Activated gamma-delta T cell treated with anti-CD3 and anti-CD28 coated beads, Interleukin-2, amount 50 U/mL, for 16 hours (primary cell): ENCODE measurements at places on chromosomes 5 and 9.

GRCh38 chr9:111481885-111482636, 2.1 kb downstream of the ECPAS start:
- DNase-seq: no peak

- DNase-seq: no peak
Measured at GRCh38 chr9:106945727-106946660, 83.0 kb downstream of the ZNF462 start.

GRCh38 chr5:55320571-55320970, 12.8 kb downstream of the MTREX start:
- no peak for DNase-seq

DNA sequence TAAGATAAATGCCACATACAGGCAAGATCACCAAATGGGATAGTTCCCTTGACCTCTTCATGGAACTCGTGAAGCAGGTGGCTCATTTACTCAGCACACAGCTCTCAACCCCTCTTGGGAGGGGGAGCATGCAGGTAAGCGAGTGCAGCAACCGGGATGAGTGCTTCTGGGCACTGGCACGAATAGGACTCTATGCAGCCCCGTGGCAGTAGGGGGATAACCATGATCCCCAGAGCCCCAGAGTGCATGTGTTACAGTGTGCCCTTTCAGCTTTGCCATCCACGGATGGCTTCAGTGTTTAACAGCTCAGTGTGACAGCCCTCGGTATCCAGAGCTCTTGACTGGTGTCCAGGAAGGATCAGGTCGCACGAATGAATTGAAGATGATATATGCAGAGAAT, 1187.1 kb downstream of the CDH9 start:
- no peak for DNase-seq

DNA sequence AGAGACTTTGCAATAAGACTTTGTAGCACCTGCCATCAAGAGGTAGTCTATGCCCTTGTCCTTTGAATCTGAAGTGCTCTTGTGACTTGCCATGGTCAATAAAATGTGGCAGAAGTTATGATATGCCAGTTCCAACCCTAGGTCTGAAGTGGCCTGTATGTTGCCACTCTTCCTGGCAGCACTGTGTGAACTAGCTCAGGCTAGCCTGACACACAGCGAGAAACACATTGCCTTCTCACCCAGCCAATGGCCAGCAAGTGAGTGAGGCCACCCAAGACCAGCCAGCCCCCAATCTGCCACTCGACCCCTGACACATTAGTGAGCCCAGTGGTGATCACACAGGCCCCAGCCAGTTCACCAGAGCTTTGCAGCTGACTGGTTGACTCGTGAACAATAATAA, 52.7 kb upstream of the OSMR start:
- DNase-seq: no peak

DNA sequence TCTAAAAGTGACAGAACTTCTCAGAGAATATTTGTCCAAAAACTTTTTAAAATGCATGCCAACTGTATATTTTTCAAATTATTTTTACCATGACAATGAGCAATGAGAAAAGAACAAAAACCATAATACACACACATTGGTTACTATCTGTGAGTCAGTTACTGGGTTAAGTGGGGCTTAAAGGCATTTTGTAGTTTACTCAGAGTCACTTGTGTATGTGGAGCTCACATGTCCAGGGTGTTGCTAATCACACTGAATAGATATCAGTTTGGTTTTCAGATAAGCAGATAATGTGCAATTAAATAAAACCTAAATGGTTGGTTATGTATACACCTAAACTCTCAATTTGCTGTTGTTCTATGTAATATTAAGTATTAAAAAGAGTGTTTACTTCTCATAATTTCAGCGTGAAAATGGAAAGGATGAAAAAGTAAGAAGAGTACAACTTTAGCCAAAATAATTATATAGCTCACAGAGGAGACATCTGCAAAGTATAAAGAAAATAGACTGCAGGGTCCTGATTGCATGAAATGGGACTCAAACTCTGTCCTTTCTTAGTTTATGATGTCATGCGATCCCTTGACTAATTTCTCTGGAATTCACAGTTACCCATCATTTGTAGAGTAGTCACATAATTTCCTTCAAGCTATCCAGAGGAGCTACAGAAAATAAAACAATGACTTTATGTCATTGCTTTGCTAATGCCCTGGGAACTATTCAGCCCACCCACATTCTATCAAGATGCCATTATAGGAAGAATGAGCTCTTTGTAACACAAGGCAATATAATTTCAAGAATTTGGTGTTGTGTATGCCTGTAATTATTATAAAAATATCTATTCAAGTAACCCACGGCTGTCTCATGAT, 388.0 kb upstream of the ZNF608 start:
- DNase-seq: no peak

GRCh38 chr5:72507907-72508238, 663 bp upstream of the ZNF366 start:
- DNase-seq: no peak

DNA sequence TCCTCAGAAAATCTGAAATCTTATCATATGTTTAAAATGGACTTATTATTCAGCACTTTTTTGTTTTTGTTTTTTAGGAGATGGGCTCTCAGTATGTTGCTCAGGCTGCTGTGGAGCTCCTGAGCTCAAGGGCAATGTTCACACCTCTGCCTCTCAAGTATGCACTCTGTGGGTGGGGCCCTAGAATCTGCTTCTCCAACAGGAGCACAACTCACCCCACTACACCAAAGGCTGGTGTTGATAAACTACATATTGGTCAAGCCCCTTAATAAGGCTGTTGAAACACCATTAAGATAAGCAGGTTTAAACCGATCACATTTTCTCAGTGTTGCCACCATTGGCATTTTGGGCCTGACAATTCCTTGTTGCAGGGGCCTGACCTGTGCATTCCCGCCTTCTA, 131.6 kb downstream of the FANCC start:
- no peak for DNase-seq

DNA sequence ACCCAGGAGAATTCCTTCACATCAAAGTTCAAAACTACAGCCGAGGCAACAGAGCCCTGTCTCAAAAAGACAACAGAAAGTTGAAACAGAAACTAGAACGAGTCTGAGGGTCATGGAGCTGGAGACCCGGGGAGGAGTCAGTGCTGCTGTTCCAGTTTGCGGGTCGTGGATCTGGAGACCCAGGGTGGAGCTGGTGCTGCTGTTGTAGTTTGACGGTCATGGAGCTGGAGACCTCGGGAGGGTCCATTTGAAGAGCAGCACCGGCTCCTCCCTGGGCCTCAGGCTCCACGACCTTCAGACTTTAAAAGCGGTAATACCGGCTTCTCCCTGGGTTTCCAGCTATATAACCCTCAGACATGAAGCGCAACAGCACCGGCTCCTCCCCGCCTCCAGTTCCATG, 13.0 kb upstream of the LCN15 start:
- DNase-seq: no peak

DNA sequence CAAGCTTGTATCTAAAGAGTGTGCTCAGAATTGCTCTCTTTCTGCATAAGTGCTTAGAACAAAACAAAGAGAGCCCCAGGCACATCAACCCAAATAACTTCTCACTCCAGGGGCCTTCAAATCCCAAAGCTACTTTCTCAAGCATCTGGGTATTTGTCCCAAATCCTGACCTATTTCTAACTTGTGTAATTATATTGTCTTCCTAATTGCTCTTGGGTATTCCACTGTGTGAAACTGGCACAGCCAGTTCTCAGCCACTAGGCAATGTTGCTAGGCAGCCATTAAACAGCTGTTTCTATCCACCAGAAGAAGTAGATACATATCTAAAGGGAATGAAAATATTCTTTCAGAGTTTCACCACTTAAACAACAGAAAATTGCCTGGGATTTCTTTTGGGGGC, 198.8 kb downstream of the PRELID2 start:
- DNase-seq: no peak

DNA sequence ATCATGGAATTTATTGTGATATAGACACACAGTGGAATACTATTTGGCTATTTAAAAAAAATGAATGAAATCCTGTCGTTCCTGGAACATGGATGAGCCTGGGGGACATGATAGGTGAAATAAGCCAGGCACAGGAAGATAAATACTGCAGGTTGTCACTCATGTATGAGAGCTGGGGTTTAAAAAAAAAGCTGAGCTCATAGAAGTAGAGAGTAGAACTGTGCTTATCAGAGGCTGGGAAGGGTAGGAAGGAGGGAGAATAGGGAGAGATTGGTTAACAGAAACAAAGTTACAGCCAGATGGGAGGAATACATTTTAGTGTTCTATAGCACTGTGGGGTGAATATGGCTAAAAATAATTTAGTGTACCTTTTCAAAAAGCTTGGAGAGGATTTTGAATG, 200.6 kb upstream of the NR4A3 start:
- no peak for DNase-seq

DNA sequence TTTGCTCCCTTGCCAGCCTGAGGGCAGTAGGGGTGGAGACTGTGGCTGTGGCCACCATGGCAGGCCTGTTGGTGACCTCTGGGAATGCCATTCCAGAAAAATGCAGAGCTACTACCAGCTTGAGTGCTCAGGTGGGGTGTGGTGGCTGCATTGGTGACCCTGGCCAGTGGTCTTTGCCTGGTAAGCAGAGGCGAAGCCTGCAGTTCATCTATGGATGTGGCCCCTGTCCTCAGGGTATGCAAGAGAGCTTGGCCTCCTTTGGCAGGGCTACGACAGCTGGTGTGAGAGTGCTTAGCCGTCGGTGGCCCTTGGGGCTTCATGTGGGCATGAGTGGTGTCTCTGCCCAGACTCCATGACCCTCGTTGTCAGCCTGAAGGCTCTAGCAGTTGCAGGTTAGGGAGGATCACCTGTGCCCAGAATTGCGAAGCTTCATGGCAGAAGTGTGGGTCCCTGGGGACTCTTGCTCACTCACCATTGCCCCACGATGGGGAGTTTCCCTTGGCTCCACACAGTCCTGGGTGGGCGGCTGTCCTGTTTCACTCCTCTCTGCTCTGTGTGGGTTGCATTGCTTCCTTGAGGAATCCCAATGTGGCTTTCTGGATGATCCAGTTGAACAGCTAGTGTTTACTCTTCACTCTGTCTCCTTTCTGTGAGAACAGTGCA, 117.9 kb upstream of the CDH12 start:
- no peak for DNase-seq

GRCh38 chr5:97417986-97418385, 234.9 kb upstream of the RIOK2 start:
- no peak for DNase-seq

GRCh38 chr5:149271716-149272563, at the start of gene AFAP1L1:
TSS of gene AFAP1L1 (plus strand) at chr5:149271859. CDS start at chr5:149271969, 110 bp downstream.
- DNase-seq: no peak

DNA sequence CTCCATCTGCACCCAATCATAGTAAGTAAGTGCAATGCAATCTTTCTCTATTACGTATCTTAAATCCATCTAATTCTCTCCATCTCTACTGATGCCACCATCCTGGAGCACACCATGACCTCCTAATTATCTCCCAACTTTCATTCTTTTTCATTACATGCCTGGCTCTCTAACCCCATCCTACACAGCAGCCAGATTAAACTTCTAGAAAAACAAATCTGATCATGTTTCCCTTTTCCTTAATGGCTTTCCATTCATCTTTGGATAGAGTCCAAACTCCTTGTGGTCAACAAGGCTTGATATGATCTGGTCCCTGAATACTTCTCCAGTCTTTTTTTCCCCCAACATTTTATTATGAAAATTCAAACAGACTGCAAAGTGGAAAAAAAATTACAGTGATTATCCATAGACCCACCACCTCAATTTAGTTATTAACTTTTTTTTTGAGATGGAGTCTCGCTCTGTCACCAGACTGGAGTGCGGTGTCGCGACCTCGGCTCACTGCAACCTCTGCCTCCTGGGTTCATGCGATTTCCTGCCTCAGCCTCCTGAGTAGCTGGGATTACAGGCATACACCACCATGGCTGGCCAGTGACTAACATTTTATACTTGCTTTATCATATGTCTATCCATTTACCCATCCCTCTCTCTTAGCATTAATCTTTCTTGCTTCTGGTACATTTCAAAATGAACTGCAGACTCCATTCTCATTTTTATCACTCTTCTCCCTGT, 5.2 kb downstream of the PPP2R2B start:
- DNase-seq: no peak
